ENCODE measurements at places on chromosomes 3 and 15.
A peak's percentile ranks its signal among the peaks of the same experiment; 100 is the strongest.

DNA sequence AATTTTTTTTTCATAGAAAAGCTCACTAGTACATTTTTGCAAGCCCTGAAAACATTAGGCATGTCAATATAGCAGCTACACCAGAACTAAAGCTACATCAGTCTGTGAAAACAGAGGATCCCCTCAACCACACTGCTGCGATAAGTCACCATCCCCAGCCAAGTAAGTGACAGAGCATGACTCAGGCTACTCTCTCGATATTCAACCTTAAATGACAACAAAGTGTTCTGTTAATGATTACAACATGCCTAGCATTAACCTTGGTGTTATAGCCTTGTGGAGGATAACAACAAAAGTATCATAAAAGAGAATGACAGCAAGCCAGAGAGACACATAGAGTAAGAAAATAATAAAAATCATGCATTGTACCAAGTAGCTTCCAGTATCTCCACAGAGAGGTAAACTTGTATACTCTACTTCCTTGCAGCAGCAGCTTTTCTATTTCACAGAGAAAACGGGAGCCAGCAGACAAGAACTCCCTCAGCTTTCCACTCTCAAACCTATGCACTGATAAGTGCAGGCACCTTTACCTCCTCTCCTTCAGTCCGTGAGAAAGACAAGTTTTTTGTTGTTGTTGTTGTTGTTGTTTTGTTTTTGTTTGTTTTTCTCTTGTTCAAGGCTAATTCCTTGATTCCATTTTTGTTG is 76.6 kb downstream of the GBE1 start:
- no peak for DNase-seq

DNA sequence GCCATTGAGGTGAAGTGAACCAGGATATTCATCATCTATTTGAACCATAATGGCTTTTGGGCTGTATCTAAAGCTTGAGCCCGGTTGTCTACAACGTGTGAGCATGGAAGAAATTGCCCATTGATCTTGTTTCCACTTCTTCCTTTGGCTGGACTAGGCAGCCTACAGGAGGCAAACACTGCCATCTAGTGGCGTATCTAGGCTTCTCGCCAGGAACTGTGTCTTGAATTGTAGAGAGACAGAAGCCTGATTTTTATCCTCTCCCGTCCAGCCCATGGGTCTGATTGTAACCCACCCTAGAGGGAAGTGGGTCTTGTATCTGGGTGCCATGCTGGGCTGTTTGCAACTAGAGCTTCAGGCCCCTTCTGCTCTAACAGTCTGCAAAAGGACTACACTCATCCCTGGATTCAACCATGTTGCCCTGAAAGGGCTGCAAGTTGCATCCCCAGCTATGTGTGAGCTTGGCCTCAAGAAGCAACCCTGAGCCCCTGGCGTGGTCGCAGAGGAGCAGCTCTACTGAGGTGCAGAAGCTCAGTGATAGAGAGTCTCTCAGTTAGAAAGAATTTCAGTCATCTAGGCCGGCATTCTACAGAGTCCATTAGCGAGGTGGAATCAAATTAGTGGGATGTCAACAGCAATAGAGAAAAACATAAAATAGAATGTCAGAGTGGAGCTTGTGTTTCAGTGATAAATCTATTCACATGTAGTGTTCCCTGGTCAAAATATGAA is 170.2 kb upstream of the UMPS start:
- DNase-seq, result peak; percentile 61

- no peak for DNase-seq
These were observed 71.9 kb upstream of the CHRNB4 start for GRCh38 chr15:78712797-78713515.

- no peak for DNase-seq
These were observed 34.9 kb upstream of the PPP4R2 start for GRCh38 chr3:72961752-72962151.

DNA sequence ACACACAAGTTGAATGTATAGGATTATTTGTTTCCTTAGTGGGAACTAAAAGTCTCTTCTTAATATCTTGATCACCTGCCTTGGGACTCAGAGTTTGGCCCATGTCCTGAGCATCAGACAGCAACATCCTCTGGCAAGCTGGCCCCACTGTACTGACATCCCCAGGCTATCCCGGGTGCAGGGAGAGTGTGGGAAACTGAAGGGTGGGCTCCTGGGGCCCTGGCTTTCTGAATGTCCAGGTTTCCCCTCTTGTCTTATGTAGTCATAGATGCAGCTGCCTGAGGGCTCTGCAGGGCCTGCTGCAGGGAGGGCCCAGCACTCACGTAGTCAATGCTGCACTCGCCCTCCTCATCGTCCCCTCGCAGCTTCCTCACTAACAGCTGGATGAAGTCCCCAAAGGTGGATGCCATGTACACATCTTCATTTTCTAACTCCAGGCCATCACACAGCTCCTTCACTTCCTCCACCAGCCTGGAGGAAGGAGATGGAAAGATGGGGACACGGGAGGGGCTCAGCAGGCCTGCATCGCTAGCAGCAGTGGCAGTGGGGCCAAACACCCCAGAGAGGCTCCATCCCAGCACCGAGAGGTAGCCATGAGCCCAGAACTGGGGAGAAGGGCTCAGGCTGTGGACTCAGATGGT is 42.8 kb downstream of the ALDH1L1 start:
- DNase-seq, result no peak

DNA sequence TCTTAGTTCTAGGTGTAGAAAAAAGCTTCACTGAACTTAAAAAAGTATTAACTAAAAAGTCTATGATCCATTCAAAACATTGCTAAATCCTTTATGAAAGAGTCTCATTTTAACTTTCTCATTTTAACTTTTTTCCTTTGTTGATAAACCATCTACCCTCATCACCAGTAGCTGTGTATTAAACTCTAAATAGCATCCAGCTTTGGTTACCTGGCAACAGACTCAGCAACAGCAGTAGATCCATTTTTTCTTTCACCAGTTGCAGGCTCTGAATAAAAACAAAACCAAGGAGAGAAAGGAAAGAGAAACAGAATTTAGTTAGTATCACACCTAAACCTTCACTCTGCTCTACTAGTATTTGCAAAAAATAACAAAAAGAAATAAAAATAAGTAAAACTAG is 51.6 kb downstream of the TP53BP1 start:
- DNase-seq, result no peak

GRCh38 chr15:73325191-73325861 is 43.4 kb downstream of the HCN4 start:
- DNase-seq, result no peak

GRCh38 chr3:29511701-29512100 is 230.8 kb downstream of the RBMS3 start:
- no peak for DNase-seq

DNA sequence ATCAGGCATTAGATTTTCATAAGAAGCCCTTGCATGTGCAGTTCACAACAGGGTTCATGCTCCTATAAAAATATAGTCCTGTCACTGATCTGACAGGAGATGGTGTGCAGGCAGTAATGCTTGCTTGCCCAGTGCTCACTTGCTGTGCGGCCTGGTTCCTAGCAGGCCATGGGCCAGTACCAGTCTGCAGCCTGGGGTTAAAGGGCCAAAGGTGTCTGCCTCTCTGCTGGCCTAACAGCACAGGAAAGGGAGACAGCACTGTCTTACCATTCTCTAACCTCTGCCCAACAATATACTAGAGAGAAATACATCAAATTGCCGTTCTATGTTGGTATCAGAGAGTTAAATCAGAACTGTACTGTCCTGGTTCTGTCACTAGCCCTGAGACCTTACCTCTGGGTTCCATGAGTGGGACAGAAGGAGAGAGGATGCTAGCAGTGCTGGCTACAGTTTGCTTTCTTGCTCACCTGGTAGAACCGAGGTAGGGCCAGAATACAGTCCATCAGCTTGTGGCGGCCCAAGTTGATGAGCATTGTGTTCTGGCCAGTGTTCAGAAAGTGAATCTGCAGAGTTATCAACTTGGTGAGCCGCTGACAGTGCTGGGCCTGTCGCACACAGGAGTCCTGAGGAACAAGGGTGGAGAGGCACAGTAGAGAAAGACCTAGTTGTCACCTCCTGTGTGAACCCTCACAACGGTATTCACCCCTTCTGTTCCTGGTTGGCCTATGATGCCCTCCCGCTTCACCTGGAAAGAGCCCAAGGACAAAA is 28.6 kb downstream of the EIF3J start:
- DNase-seq, result no peak

GRCh38 chr3:114565216-114565615 is 271.4 kb downstream of the TIGIT start:
- DNase-seq, result no peak

GRCh38 chr3:63950698-63951097 is 38.5 kb upstream of the SCAANT1 start:
- no peak for DNase-seq
